ENCODE measurements at places on chromosomes 11 and 22.

DNA sequence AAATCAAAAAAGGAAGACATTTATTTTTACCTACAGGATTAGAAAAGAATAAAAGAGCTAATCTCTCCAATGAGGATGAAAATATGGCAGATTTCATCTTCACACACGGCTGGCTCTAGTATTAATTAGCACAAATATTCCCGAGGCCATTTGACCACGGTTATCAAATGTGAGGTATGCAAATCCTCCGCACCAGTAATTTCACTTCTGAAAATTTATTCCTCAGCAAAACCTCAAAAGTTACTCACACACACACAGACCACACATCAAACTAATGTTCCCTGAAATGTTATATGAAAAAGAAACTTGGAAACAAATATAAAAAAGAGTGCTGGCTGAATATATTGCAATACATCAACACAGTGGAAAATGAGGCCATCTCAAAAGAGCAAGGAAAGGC is 32.8 kb downstream of the CELSR1 start:
- DNase-seq = no peak

GRCh38 chr11:26651916-26652315 is 69.9 kb downstream of the SLC5A12 start:
- no peak for DNase-seq

- no peak for DNase-seq
These were observed 48.4 kb upstream of the MPEG1 start for GRCh38 chr11:59261150-59261549.

DNA sequence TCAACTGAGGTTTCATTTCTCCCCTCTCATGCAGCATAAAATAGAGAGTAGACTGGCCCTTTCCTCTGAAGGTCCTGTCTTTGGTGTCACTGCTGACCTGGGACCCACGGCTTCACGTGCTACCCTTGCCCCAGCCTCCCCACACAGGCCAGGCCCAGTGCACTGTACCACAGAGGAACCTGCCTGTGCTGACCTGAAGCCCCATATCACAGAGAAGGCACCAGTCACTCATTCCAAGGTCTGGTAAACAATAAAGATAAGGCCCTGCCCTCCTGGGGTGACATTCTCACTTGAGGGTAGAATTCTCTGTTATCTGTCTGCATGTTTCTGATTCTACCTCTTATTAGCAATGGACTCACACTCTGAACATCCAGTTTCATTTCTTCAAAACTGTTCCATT is 51.3 kb downstream of the RPL27A start:
- DNase-seq = no peak

- DNase-seq = no peak
These were observed 38.1 kb downstream of the LRRC32 start for GRCh38 chr11:76632492-76632891.

DNA sequence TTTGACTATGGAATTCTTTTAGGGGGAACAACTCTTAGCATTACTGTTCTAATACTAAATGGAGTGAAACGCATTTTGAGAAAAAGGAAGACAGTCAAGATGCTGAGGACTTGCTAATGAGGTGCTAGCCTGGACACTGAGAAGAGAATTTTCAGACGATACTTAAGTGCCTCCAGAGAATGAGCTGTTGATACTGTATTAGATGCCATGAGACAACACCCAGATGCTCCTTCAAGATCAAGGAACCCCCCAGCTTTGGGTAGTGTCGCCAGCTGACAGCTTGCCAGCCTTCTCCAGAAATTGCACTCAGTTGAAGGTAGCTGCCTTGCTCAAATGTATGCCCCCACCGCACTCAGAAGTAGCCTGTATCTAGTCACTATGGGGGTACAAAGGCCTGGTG is 52.5 kb upstream of the SLC36A4 start:
- no peak for DNase-seq

- DNase-seq = no peak
These were observed 739.7 kb downstream of the BRD1 start for GRCh38 chr22:49087716-49088601.

DNA sequence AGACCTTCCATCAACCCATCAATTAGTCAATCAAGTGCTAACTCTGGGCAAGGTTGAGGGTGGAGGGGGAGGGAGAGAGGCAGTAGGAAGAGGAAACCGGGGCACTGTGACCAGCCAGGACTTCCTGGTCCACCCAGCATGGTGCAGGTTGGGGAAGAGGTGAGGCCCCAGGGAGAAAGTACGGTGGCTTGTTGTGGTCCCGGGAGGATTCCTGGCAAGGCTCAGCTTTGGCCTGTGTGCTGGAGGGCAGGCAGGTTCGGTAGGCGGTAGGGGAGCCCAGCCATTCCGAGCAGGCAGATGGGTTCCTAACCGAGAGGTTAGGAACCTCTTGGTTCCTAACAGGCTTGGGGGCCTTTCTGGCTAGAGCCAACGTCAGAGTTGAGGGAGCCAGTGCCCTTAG is 10.8 kb downstream of the ST14 start:
- DNase-seq = peak; percentile 66

- DNase-seq = no peak
These were observed 60.3 kb downstream of the ETS1 start for GRCh38 chr11:128527046-128527445.

GRCh38 chr11:117607449-117607848 is 189.6 kb downstream of the DSCAML1 start:
- no peak for DNase-seq

GRCh38 chr11:65502555-65503367 is 3.9 kb downstream of the MALAT1 start:
- DNase-seq = no peak

GRCh38 chr11:13767471-13767870 is 99.0 kb downstream of the FAR1 start:
- no peak for DNase-seq
